DMS79 (cell line): ENCODE measurements at places on chromosomes 11 and 22.

- DNase-seq: no peak
Observed at GRCh38 chr11:17898782-17899181, 114.1 kb downstream of the SERGEF start.

- DNase-seq: no peak
Observed at GRCh38 chr22:26550498-26551033, 38.3 kb upstream of the TFIP11 start.

GRCh38 chr22:22235558-22235957, 9.0 kb upstream of the VPREB1 start:
- DNase-seq: no peak

DNA sequence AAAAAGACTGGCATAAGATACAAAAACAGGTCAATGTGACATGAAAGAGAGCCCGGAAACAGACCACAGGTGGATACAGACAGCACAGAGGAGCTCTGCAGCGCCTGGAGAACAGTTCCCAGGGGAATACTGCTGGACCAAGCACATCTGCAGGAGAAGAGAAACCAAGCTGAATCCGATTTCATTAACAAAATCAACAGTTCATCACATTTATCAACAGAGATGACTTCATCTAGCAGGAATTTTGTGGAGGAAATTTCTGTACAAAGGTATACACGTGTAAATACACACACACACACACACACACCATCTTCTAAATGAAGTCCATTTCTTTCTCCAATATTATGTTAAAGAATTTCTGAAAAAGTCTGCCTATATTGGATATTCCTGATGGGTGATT, 17.1 kb downstream of the YPEL1 start:
- DNase-seq: no peak

DNA sequence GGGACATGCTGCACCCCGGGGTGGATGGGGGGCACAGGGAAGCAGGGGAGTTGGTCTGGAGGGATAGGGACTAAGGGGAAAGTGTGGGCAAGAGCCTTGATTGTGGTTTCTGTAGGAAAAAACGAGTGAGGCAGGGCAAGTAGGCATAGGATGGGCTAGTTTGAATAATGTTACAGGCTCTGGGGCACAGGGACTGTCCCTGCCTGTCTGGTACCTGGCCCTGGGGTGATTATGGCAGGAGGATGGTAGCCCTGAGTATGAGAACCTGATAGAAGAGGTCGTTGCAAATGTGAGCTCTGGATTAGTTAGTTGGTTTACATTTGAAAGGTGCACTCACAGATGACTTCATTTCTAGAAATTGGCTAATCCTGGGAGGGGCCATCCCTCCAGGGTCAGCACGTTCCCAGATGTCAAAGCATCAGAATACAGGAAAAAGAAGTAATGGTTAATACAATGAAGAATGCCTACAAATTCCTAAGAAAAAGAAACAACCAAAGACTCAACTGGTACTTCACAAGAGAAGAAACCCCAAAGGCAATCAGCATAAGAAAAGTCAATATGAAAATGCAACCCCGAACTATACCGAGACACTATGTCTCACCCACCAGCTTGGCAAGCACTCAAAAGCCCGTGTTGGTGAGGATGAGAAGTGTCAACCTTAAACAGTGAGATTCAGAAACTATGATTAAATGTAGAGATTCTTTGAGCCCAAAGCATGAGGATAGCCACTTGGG, 11.3 kb upstream of the SMIM38 start:
- no peak for DNase-seq
